ENCODE measurements at places on chromosomes 6 and 20.

- no peak for DNase-seq
Observed at GRCh38 chr6:63673692-63674091, 38.1 kb downstream of the PHF3 start.

DNA sequence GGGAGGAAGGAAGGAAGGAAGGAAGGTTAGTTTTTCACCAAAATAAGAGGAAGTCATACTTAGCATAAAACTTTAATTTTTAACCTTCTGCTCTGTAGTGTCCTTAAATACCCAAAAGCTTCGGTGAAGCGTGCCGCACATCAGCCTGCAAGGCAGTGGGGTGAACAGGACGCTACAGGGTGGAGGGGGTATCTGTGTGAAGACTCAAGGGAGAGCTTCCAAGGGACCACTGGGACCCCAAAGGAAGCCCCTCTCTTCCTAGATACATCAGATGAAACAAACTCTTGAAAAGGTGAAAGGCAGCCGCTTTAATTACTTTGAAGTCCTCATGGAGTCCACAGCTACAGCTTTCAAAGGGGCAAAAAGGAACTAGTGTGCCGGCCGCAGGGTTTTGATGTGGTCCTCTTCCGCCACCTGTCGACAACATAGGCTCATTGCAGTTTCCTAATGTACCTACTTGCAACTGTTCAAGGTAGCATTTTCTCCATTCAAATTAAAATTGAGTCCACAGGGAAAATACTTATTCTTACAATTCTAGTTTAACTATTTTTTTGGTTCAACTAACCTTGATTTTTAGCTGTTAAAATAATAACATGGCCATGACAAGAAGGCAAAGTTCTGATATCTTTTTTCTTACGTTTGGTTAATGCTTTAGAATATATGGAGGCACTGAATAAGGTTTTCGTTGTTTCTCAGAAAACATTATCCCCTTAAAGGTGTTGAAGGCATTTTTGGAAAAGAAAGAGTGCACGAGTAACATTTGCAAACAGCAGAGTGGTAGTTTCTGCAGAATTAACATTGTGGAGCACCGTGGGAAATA lies 135.0 kb upstream of the RIPOR2 start:
- DNase-seq: peak; percentile 19

GRCh38 chr6:128239146-128239545 lies 281.3 kb downstream of the PTPRK start:
- DNase-seq: no peak

DNA sequence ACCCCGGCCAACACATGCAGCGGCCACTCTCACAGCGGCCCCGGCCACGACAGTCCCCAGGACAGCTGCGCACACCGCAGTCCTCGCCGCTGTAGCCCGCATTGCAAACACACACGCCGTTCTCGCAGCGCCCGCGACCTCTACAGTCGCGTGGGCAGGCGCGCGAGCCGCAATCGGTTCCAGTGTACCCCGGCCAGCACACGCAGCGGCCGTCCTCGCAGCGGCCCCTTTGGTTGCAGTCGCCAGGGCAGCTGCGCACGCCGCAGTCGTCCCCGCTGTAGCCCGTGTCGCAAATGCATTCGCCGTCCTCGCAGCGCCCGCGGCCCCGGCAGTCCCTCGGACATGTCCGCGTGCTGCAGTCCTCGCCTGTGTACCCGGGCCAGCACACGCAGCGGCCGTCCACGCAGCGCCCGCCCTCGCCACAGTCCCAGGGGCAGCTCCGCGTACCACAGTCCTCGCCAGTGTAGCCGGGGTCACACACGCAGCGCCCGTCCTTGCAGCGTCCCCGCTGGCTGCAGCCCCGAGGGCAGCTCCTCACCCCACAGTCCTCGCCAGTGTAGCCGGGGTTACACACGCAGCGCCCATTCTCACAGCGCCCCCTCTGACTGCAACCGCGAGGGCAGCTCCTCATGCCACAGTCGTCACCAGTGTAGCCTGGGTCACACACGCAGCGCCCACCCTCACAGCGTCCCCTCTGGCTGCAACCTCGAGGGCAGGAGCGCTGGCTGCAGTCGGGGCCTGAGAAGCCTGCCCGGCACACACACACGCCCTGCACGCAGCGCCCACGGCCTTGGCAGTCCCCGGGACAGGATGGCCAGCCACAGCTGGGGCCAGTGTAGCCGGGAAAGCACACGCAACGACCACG lies 12.5 kb downstream of the TNXB start:
- no peak for DNase-seq

GRCh38 chr6:30644769-30645168 lies 2.2 kb upstream of the C6orf136 start:
- DNase-seq: no peak

DNA sequence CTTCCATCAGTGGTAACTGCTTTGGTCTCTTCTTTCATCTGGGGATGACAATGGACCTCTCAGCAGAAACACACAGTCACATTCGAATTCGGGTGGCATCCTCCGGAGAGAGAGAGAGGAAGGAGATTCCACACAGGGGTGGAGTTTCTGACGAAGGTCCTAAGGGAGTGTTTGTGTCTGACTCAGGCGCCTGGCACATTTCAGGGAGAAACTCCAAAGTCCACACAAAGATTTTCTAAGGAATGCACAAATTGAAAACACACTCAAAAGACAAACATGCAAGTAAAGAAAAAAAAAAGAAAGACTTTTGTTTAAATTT lies 6.1 kb downstream of the EDN1 start:
- DNase-seq: no peak

DNA sequence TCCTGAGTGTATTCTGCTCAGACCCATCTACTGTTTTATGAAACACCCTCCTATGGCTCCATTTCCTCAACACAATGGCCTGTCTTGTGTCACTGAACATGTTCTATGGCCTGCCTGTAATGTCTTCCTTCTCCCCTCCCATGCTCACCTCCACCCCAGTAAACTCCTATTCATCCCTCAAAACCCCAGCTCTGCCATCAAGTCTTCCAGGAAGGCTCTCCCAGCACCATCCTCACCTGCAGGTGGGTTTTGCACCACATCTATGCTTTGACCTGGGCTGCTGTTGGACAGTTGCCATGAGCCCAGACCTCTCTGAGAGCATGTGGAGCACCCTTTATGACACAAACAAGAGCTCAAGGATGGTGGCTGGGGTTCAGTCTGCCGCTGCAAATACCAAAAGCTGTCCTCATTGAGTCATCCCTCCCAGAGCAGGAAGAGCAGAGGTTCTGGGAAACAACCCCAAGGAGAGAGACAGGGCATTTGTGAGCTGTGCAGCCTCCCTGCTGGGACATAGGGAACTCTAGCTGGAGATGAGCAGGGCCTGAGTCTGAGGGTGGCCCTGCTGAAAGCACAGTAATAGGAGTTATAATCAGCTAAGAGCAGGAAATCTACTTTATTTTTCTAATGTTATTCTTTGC lies 93.8 kb upstream of the CD93 start:
- DNase-seq: no peak

DNA sequence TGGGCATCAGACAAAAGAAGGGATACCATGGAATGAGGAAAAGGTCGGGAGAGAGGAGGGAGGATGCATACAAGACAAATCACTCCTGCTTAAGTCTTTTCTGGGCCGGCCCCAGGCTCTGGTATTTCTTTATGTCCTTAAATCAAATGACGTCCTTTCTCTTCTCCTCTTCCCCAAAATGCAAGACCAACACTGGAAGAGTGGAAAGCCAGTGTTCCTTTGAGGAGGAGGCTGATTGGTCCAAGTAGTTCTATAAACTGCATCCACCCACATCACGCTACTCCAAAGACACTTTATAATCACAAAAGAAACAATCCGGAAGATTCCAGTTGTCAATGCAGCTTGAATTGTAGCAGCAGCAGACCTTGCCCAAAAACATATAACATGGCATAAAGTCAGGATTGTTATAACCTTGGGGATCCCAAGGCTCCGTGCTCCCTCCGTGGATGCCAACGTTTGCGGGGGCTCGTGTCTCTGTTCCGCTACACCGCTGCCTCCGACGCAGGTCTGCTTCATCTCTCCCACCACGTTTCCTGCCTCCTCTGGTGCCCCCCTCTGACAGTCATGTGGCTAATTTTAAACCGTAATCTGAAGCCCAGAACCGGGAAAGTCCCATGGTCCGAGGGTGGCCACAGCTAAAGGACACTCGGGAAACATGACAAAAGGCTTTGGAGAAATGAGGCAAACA lies 47.1 kb downstream of the MCUR1 start:
- DNase-seq: no peak

DNA sequence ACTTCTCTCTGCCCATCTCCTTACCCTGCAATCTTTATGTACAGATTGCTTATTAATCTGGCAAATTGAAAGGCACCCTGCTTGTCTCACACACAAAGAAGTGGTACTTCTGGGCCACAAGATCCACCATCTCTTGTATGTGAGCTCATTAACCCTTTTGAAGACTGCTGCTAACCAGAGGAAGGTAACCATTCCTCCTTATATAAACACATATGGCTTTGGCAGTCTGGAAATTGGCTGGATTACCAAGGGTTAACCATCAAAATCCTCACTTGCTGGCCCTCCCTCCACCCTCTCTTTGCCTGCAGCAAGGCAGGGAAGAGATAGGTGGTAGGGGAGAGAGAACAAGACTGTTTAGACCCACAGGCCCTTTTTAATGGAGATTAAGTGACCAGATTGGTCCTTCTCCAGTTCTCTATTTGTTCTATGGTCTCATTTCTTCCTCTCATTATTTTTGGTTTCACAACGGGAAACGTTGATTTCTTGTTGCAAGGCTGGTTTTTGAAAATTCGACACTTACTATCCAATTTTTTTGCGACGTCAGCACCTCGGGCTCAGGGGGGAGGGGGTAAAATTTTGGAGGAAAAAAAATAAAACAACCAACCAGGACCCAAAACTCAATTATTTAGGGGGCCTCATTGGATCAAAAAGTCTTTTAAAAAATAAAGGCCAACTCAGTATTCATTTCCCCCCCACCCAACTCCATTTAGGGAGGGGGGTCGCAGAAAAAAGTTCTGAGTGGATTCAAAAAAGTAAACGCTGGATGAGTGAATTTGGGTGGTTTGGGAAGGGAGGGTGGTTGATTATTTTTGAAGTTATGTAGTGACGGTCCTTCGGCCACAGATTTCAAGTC lies 859 bp downstream of the PPP1R10 start:
- DNase-seq: no peak

DNA sequence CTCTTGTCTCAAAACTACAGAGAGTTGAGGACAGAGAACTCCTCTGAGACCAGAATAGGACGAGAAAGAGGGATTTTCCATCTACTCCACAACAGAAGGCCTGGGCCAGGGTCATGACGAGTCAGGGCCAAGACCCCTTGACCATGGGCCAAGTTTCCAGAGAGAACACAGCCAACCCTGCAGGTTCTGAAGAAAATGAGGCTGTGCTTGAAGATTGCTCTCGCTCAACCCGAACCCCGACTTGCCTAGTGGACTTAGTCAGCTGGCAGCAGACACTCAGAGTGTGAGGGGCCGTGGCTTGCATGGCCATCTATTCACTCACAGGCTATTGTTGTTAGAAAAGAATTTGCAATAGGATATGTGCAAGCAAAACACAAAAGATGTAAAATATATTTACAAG lies 54.5 kb downstream of the TMEM242 start:
- no peak for DNase-seq

DNA sequence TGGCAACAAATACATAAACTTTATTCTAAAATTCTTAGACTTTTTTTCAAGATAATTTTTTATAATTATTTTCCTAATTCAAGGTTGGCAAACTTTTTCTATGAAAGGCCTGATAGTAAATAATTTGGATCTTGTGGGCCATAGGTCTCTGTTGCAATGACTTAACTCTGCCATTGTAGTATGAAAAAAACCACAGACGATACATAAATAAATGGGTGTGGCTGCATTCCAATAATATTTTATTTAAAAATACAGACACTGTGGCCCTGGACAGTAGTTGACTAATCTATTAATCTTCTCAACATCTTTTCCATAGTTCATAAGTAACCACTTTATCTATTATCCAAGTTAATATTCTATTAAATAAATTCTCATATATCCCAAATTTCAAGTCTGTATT lies 281.1 kb downstream of the SYNE1 start:
- no peak for DNase-seq

DNA sequence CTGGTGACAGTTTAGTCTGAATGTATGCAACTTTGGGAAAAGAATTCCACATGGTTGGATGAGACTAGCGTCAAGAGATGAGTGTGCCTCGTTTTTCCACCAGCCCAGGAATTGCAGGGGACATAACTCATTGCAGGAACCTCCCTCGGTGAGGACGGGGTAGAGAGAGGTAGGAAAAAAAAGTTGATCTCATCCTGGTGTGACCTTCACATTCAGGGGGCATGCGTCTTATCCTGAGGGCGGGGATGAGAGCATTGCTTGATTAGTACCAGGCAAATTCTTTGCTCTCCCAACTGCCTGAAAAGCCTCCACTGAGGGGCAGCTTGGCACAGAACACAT lies 11.8 kb downstream of the TLDC2 start:
- DNase-seq: no peak

DNA sequence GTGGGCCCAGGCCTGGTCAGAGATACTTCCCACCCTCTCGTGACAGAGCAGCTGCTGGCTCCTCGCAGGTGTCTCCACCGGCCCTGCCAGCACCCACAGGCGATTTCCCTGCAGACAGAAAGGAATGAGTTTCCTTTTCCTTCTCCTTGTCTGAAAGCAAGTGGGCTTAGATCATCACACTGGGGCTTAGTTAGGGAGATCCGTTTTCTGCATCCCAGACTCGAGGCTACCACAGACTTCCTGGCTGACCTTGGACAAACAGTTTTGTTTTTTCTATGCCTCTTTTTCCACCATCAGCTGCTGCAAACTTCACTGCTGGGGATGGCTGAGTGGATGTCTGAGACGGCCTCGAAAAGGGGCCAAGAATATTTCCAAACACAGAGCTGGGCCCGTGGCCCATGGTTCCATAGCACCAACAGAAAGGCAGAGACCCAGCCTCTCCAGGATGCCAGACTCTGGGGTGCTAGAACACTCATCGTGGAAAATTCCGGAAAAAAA lies 86.5 kb downstream of the BANF2 start:
- no peak for DNase-seq

- no peak for DNase-seq
Observed at GRCh38 chr20:62709537-62709905, 885 bp downstream of the NTSR1 start.

DNA sequence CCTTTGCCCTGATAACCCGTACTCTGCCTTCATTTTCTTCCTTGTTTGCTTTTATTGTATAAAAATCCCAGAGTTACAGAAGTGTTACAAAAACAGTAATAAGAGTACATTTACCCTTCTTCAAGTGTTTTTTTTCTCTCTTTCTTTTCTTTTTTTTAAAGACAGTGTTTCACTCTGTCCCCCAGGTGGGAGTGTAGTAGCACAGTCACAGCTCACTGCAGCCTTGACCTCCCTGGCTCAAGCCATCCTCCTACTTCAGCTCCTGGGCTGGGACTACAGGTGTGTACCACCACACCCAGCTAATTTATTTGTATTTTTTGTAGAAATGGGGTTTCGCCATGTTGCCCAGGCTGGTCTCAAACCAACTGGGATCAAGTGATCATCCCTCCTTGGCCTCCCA lies 402.7 kb downstream of the CDKAL1 start:
- DNase-seq: no peak

- no peak for DNase-seq
Observed at GRCh38 chr20:52828199-52828598, 144.0 kb upstream of the TSHZ2 start.

Measured in NCI-H187 treated with DMSO at 0.1 percent for 48 hours (cell line).